ENCODE measurements at places on chromosomes 5 and 9.

DNA sequence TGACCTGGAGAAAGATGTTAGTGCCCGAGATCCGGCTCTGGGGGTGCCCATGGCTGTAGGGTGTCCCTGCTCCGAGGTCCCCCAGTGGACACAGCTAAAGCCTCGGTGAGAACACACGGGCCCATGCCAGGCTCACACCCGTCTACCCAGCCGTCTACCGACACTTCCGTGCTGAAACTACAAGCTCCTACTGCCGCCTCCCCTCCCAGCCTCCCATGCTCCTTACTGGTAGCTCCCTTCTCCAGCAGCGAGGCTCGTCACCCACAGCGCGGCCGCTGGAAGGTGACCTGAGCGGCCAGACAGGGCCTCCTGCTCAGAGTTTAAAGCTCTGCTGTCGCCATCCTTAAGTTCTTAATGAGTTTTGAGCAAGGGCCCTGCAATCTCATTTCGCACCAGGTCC, 33.2 kb upstream of the CLPTM1L start:
- DNase-seq: no peak

DNA sequence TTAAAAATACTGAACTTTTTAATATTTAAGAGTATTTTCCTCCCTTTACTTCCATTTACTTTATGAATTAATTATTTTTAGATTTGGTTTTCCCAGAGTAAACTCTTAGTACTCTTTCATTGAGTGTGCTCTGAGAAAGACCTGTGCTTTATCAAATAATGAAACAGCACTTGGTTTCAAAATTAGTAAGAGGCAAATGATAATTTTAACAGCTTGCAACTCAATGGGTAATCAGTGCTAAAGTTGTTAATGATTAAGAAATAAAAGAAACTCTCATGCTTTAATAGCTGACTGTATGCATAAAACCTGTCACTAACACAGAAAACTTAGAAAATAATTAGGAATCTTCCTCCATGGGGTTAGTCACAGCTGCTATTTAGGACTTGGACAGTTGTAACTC, 244.4 kb downstream of the RFX3 start:
- no peak for DNase-seq

GRCh38 chr9:71692337-71692736, 76.0 kb downstream of the CEMIP2 start:
- DNase-seq: no peak

DNA sequence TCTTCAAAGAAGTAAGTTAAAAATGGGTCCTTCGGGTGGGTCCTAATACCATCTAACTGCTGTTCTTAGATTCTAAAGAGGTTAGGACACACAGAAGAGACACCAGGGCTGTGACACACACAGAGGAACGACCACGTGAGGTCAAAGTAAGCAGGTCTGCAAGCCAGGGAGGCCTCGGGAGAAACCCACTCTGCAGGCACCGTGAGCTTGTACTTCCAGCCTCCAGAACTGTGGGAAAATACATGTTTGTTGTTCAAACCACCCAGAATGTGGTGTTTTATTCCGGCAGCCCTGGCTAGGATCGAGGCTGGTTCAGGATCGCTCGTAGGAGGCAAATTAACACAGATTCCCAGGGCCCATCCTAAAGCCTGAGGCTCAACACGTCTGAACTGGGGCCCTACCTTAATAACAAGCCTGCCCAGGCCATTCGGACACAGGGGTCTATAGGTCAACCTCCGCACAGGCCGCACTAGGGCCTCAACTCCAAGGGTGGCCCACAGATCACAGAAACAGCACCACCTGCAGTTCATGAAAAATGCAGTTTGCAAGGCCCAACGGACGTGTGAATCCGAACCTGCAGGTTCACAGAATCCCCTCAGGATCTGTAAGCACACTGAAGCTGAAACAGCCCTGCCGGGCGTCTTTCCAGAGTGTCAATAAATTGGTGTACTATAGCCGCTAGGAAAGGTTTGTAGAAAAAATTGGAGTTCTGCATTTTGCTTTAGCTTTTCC, 7.1 kb downstream of the MED10 start:
- DNase-seq: no peak

DNA sequence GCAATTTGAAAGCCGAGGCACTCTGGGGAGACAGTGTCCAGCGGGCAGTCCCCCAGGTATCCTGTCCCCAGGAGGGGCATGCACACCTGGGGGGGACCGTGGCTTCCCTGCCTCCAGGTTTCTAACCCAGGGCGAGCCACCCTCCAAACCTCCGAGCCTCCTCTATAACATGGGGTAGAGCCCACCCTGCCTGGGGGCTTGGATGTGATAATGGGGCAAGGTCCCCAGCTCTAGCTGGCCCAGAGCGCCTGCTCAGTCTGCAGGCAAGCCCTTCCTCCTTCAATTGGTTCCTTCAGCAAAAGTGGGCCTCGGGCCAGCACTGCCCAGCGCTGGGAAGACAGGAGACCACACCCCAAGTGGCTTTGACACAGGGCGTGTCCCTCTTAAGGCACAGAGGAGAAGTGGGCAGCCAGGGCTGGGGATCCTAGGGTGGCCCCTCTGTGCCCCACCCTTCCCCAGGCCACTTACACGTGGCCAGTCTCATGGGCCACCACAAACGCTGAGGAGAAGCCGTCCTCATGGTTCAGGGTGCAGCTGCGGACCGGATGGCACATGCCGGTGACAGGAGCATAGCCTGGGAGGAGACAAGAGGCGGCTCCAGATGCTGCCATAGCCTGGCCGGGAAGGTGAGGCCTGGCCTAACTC, 94.3 kb downstream of the ZNF354C start:
- DNase-seq: no peak

DNA sequence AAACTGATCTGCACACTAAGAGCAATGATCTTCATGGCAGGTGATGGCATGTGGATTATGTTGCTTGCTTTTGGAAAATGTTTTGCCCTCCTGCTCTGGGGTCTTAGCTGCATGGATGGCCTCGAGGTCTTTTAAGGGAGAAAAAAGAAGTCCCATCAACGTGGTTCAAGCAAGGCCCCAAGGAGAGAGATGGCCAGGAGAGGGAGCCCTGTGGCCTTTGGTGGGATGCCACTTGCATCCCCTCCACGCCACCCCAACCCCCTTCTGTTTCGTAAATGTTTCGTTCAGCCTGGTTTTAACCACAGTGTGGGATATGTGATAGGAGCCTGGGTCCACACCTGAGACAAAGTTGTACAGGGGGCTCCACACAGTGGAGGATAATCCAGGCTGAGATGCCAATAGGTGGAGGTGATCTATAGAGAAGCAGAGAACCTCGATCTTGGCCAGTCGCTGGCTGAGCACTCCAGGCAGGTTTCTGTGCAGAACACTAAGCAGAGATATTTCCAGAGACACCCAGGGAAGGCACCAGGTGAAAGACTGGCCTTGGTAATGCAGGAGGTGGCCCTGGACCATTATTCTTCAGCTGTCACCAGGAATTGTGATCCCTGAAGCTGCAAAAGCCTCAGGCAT, 25.8 kb upstream of the FRRS1L start:
- DNase-seq: no peak

- DNase-seq: no peak
These were observed 51.4 kb upstream of the TJP2 start for GRCh38 chr9:69122549-69123141.

Measured in stimulated activated CD4-positive, alpha-beta T cell treated with anti-CD3 and anti-CD28 coated beads, Interleukin-15, amount 100 ng/mL, for 1 hour (primary cell).